ENCODE measurements at places on chromosomes 11 and 22.

- DNase-seq: no peak
Observed at GRCh38 chr11:133041928-133042882, 490.1 kb downstream of the OPCML start.

GRCh38 chr11:112162761-112163546 is 940 bp downstream of the IL18 start:
- no peak for DNase-seq

DNA sequence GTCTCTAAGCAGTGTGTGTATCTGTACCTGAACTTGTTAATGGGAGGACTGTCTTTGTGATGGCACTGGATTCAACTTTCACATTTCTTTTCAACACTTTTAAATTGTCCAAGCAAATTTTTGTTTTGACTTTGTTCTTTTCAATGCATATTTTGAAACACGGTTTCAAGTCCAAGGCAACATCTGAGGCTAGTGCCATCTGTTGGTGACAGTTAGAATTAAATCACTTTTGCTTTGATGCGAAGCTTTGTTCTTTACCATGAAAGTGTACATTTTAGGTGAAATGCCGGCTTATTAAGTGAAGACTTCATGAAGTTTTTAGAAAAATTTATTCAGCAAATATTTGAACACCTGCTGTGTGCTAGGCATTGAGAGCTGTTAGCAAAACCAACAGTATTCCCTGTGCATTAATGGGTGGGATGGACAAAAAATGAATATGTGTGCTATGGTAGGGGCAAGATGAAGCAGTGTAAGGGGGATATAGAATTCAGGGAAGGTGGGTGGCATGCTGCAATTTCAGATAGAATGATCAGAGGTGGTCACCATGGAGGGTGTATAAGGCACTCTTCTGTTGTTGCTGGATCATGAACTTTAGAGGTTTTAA is 70.2 kb downstream of the DDX10 start:
- DNase-seq: no peak

- no peak for DNase-seq
Observed at GRCh38 chr11:662689-663274, 25.7 kb downstream of the DRD4 start.

DNA sequence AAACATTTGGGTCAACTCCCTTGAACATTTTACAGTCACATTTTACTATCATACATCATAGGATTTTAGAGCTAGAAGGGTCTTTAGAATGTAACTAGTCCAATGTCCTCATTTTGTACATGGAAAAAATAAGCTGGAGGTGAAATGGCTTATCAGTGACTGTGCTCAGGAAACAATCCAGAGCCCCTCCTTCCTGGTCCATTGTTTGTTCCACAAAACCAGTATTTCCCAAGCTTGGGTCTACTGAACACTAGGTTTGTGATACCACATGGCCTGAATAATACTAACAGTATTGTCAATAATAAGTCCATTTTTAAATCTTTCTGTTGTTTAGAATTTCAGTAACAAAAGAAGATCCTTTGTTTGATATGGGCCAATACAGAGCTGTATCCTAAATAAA is 27.1 kb downstream of the PDGFD start:
- no peak for DNase-seq

GRCh38 chr11:47408598-47409439 is 429 bp downstream of the SLC39A13 start:
- no peak for DNase-seq

- DNase-seq: no peak
Observed at GRCh38 chr22:42446151-42446550, 13.9 kb upstream of the NFAM1 start.

- no peak for DNase-seq
Observed at GRCh38 chr22:43747058-43747457, 65.0 kb downstream of the EFCAB6 start.

DNA sequence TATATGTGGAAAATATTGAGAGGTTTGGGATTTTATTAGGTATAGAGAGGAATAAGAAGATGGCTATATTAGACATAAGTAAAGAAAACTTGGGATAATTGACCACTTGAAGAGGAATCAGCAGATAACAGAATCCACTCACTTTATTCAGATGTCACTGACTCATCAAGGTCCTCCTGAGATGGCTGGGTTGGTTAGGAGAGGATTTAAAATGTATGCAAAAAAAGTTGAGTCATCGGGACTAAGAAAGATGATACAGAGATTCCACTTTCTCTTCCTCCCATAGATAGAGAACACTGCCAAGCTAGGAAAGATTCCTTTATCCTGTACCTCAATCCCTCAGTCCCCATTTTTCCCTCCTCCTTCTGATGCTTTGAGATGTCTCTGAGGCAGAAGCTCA is at the start of gene OR6A2:
Gene OR6A2, minus strand, starts transcription at position 288 of the 400 bp plus-strand sequence. CDS start 3,981 bp downstream, outside the sequence.
- DNase-seq: no peak

DNA sequence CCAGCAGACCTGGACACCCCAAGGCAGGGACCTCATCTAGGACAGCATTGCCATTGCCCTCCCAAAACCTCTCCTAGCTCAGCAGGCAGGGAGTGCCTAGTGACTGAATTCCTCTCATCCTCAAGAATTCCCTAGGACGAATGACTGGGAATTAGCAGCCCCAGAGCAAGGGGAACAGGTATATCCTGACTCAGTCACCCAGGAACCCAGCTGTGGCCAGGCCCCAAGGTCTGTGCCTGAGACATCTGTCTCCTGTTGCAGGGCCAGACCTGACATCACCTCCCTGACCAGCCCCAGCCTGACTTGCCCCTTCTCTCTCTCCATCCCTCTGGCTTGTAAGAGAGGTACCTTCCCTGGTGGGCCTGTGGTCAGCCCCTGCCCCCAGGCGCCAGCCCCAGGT is 39.0 kb upstream of the SUSD2 start:
- DNase-seq: no peak

DNA sequence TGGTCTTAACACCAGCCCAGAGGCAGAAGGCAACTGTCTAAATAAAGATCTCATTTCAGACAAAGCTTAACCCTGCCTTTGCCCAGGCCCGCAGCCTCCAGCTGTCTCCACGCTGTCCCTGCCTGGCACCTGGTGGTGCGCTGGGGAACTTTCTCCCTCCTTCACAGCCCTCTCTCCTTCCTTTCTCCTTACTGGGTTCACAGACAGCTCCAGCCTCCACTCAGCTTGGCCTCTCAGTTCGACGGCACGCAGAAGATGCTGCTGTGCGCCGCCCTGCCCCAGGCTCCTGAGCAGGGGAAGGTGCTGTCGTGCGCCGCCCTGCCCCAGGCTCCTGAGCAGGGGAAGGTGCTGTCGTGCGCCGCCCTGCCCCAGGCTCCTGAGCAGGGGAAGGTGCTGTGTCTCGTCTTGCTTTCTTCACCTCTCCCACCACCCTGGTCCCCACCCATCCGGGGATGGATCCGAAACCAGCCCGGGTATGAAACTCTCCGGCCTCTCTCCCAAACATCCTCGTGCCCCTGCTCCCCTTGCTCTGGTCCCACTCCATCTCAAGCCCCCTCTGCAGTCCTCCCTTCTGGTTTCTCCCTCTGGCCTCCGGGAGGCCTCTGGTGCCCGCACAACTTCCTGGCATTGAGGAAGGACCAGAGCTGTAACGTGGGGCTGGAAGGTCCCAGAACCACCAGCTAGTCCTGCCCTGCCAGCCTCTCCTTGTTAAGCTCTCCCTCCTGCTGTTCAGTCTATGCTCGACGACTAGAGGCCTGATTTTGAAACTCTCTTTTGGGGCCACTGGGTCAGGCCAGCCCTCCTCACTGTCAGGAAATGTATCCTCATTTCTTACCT is 22.9 kb upstream of the JAM3 start:
- no peak for DNase-seq

DNA sequence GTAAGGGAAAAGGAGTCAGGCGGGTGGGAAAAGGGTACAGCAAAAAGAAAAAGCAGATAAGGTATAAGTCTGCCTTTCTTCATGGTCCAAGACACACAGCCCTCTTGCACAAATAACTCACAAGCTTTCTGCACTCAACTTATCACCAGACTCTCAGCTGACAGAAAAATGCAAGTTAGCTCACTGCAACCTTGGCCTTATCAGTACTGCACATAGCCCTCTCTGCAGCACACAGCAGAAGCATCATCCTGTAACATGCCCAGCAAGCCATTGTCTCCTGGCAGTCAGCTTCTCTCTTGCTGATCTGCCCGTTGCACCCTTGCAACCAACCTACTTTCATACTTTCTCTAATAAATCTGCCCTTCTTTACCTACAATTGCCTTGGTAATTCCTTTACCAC is 5.8 kb downstream of the ZBTB44 start:
- no peak for DNase-seq

- DNase-seq: no peak
Observed at GRCh38 chr22:36806835-36807234, 10.0 kb downstream of the PVALB start.

- no peak for DNase-seq
Observed at GRCh38 chr11:64458997-64459396, 100.0 kb downstream of the RPS6KA4 start.
